ENCODE measurements at places on chromosomes 1 and 21. TPM values are rescaled to one million over a fixed set of nuclear protein-coding genes. Genes with fewer than 3 reads are reported as not detected.

TRIM67 gene
- not detected for total RNA-seq

SERINC2 gene
- total RNA-seq = not detected

DNA sequence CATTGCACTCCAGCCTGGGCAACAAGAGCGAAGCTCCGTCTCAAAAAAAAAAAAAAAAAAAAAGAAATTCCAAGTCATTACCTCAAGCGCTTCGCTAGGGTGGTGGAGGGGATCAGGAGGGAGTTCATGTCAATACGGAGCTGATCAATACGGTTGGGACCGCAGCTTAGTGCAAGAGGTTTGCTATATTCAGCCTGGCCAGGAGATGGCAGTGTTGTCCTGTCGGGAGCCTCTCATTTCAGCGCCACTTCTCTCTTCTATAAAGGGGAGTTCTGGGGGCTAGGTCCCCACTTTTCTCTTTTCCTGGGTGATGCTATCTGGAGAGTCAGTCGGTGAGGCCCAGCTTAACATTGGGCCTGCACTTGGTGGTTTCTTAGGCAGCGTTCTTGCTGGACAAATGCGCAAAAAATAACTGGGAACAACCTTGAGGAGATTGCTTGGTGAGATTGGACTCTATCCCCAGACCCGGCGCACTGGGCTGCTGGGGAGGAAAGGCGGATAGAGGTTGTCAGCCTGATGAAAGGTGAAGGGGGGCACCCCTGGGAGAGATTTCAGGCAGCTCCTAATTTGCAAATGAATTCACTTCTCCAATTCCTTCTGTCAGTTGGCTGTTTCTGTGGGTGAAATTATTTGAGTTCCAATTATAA is 40.4 kb downstream of the KIAA0040 start:
- no peak overlapping the region for H3K4me3 ChIP-seq
- H3K4me1 ChIP-seq = peaks cover 5% of the 10 kb centered on the region
- H3K27ac ChIP-seq = no peak overlapping the region
- H3K27me3 ChIP-seq = peaks cover 25% of the 10 kb centered on the region
- H3K36me3 ChIP-seq = no peaks in the 10 kb centered on the region
- peak; percentile 77 for DNase-seq

- peaks cover 3% of the 10 kb centered on the region for H3K4me1 ChIP-seq
- H3K4me3 ChIP-seq = no peak overlapping the region
- H3K27me3 ChIP-seq = peaks cover 3% of the 10 kb centered on the region
- no peaks in the 10 kb centered on the region for H3K36me3 ChIP-seq
- H3K27ac ChIP-seq = no peak overlapping the region
These were observed 12.2 kb downstream of the TGFB2 start for GRCh38 chr1:218357211-218357892.

DNA sequence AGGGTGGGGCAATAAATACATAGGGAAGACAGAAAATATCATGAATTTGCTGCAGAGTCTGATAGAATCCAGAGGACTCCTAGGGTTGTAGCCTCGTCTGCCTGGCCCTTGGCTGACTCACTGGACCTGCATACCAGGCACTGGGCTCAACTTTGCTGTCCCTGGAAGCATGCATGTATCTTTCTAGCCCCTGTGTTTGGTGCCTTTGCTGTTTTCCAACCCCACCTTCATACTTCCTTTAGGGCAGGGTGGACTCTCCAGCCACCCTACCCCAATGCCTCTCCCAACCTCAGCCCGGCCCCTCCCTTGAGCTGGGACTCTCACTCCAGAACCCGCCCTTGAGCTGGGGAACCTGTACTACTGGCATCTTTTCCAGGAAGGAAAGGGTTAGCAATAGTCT is 1.2 kb downstream of the RAB25 start:
- peaks cover 18% of the 10 kb centered on the region for H3K4me1 ChIP-seq
- peaks cover 5% of the 10 kb centered on the region for H3K36me3 ChIP-seq
- no peak for DNase-seq
- no peaks in the 10 kb centered on the region for H3K27me3 ChIP-seq

DNA sequence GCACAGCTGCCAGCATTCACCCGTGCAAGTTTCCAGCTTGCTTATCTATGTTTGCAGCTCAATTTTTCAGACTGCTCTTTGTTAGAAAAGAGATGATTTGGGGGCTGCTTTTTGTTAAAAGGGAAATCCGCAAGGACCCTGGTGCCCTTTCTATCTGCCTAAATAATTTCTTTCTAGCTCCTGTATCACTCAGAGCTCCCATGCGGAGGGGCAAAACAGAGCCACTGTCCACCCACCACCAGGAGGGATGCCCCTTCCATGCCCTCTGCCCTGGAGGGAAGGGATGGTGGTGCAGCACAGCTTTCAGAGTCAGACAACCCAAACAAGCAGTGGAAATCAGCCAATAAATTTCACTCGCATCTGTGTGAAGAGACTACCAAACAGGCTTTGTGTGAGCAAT is 13.9 kb upstream of the SLC5A9 start:
- DNase-seq = no peak
- no peaks in the 10 kb centered on the region for H3K27me3 ChIP-seq
- no peak overlapping the region for H3K27ac ChIP-seq
- no peaks in the 10 kb centered on the region for H3K4me1 ChIP-seq
- no peaks in the 10 kb centered on the region for H3K36me3 ChIP-seq
- no peak overlapping the region for H3K4me3 ChIP-seq

DNA sequence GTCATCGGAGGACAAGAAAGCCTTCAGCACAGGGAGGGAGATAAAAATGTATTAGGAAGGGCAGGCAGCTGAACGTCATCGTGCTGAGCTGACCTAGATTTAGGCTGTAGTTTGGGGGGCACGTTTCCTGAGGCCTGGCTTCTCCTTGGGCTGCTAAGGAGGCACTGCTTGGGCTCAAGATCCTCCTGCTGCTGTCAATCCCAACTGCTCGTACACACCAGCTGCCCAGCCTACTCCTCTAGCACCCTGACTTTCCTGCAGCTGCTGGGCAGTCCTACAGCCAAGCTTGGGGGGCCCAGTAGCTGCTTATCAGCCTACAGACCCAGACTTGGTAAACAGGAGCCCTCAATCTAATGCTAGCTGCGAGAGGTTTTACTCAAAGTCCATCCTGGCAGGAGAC is 6.2 kb downstream of the TMEM35B start:
- no peak overlapping the region for H3K4me3 ChIP-seq
- no peaks in the 10 kb centered on the region for H3K27me3 ChIP-seq
- no peak overlapping the region for H3K27ac ChIP-seq
- peaks cover 22% of the 10 kb centered on the region for H3K36me3 ChIP-seq
- peaks cover 25% of the 10 kb centered on the region for H3K4me1 ChIP-seq

DNA sequence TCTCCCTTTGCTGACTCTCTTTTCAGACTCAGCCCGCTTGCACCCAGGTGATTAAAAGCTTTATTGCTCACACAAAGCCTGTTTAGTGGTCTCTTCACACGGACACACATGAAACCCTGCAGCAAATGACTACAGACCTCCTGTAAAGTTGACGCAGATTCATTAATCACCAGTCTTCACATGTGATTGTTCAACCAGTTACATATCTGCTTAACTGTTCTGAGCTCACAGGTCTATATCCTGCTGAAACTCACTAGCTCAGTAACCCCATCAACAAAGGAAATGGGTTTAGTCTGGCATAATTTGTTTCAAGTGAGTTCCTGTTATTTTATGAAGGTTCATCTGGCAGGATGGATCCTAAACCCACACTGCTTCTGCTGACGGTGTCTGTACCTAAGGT is 68.4 kb upstream of the GJA8 start:
- no peak overlapping the region for H3K27ac ChIP-seq
- no peak for DNase-seq
- H3K4me3 ChIP-seq = no peak overlapping the region
- peaks cover 2% of the 10 kb centered on the region for H3K4me1 ChIP-seq
- no peaks in the 10 kb centered on the region for H3K36me3 ChIP-seq
- no peaks in the 10 kb centered on the region for H3K27me3 ChIP-seq
